ENCODE measurements at places on chromosomes 2 and 18.

- DNase-seq: peak; percentile 79
These were observed 17.2 kb upstream of the HK2 start for GRCh38 chr2:74816540-74817303.

DNA sequence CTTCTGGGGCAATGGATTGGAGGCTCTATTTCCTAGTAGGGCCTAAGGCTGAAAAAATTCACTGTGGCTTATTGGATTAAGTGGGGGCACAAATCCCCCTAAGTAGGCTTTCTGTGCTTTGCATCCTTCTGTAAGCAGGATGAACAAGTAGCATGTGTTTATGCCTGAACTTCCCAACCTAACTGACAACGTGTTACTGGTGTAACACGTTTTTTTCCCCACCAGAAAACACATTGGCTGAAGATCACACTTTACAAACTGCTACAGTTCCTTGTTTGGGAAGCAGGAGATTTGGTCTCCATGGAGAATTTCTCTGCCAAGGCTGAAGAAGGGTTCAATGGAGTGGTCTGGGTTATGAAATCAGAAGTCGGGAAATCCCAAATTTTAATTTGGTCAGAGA, 7.2 kb upstream of the ITGA6 start:
- DNase-seq: no peak

DNA sequence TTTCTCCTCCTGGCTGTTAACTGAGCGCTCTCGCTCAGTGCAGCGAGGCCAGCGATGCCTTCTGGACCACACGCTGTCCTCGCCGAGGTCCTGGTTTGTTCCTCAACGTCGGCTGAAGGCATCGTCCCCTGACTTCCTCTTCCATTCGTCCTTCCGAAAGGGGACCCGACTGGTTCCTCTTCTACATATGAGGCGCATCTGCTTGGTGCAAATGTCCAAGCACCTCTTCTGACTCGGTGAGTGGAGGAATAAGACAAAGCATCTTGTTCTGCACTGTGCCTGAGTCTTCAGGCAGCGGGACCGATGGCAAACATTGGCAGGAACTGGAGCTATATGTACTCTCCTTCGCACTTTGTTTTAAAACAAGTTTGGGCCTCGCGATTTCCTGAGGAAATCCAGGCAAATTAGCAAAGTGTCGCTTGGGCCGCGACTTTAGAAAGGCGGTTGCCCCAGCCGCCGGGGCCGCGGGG, 621 bp upstream of the KCNS3 start:
- peak; percentile 49 for DNase-seq

DNA sequence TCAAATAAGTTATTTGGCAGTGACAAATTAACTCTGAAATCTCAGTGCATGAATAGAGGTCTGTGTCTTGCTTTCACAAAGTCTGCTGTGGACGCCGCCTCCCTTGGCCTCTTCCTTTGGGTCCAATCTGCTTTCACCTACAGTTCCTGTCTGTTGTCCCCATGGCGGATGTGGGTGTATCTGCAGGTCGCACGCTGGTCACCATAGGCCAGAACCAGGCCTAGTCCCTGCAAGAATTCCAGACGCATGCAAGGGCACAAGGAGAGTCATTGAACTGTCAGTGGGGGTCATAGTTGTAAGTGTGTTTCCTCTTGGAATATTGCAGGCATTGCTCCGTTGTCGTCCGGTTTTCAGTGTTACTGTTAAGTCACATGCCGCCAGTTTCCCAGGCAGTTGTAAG, 7.4 kb downstream of the SOCS6 start:
- no peak for DNase-seq

DNA sequence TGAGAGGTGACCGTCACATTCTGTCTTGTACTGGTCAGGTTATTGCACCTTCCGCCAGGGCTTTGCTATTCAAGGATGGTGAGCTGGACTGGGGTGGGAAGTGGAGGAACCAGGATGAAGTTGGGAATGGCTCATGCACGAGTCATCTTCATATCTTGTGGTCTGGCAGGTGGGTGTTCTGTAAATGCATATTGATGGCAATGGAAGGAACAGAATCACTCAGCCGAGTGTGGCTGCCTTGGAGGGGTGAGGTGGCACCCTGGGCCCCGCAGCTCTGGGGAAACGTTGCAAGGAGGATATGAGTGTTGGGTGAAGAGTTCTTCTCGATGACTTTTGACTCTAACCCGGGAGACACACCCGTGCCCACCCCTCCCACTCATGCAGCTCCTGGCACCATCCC, 1.2 kb downstream of the NEU2 start:
- no peak for DNase-seq

DNA sequence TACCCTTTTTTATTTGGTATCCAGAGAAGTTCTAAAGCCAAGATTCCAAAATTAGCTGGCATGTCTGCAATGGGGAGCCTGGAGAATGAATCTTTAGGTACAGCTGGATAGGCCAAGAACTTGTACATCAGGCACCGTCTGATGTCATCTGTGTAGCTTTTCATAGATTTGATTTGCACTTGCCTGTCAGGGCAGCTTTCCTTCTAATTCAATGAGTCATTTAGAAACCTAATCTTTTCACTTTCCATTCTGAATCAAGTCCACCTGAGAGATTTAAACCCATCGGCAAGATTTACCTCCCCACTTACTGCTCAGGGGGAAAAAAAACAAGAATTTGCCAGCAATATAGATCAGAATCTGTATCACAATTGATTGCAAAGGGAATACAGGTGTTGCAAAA, 60.9 kb upstream of the ACAA2 start:
- no peak for DNase-seq

All from NCI-H345 (cell line).